ENCODE measurements at places on chromosomes 7 and 10.
A peak's percentile ranks its signal among the peaks of the same experiment; 100 is the strongest.

DNA sequence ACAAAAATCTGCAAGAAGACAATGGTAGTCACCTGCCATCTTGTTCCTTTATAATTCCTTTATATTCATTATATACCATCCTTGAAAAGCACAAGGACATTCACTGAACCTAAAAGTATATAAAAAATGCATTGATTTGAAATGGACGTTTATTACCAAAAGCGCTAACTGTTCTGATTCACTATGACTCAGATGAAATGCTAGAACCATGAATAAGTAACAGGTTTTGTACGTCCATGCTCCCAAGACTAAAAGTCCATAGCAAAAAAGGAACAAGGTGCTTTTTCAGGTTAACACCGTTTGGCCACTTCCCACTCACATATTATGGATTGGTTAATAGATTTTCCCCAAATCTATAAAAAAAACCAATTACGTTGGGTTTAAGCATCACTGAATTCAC lies 109.4 kb downstream of the PPP1R17 start:
- DNase-seq, result no peak

DNA sequence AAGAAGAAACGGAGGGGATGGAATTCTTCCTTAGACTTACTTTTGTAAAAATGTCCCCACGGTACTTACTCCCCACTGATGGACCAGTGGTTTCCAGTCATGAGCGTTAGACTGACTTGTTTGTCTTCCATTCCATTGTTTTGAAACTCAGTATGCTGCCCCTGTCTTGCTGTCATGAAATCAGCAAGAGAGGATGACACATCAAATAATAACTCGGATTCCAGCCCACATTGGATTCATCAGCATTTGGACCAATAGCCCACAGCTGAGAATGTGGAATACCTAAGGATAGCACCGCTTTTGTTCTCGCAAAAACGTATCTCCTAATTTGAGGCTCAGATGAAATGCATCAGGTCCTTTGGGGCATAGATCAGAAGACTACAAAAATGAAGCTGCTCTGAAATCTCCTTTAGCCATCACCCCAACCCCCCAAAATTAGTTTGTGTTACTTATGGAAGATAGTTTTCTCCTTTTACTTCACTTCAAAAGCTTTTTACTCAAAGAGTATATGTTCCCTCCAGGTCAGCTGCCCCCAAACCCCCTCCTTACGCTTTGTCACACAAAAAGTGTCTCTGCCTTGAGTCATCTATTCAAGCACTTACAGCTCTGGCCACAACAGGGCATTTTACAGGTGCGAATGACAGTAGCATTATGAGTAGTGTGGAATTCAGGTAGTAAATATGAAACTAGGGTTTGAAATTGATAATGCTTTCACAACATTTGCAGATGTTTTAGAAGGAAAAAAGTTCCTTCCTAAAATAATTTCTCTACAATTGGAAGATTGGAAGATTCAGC lies 158.7 kb upstream of the LANCL2 start:
- DNase-seq, result no peak

DNA sequence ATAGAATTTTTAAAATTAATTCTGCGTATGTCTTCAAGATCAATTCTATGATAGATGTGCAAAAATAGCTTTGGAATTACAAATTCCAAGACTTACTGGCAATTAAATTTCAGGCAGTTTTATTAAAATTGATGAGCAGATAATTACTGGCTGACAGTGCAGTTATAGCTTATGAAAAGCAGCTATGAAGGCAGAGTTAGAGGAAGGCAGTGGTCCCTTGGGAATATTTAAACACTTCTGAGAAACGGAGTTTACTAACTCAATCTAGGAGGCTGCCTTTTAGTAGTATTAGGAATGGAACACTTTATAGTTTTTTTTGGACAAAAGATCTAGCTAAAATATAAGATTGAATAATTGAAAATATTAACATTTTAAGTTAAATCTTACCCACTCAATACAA lies 70.8 kb downstream of the CFTR start:
- no peak for DNase-seq

- no peak for DNase-seq
Observed at GRCh38 chr7:162632-163297, 29.6 kb upstream of the FAM20C start.

DNA sequence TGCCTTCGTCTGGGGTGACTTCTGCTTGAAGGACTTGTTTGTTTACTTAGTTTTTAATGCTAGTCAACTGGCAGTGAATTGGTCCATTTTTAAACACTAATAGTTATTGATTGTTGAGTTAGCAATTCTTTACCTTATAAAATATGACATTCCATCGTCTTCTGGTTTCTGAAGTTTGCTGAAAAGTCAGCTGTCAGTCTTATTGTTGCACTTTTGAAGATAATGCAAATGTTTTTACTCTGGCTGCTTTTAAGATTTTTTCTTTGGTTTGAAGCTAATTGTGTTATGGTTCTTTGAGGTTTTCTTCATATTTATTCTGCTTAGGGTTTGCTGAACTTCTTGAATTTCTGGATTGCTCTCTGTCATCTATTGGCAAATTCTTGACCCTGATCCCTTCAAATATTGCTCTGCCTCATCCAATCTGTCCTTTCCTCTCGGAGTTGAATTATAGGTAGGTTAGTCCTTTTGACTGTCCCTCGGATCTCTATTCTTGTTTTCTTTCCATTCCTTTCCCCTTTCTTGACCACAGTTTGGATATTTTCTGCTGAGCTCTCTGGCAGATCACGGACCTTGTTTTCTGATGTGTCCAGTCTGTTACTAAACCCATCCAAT lies 24.2 kb downstream of the MGMT start:
- no peak for DNase-seq

GRCh38 chr7:14069961-14070360 lies 80.5 kb upstream of the ETV1 start:
- DNase-seq, result no peak

DNA sequence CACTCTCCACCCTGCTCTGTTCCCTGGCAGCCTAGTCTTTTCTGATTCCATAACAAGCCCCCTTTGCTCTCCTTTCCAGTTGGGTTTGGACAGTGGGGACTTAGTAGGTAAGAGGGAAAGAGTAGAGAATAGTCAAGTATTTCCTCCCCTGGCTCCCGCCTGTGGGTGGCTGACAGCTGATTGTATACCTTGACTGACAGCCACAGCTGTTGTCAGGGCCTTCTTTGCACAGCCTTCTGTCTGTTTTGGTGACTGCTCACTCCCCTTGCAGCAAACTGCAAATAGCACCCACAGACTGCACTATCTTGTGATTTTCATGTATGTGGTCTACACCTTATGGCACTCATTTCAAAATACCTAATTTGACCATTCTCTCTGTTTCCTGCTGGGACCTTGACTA lies 486.3 kb downstream of the ACTR3B start:
- no peak for DNase-seq

GRCh38 chr7:29282819-29283414 lies 88.3 kb downstream of the CHN2 start:
- no peak for DNase-seq

- DNase-seq, result peak; percentile 45
Observed at GRCh38 chr10:77041636-77042258, 595.9 kb downstream of the KCNMA1 start.

GRCh38 chr7:103660455-103661371 lies 214.7 kb upstream of the SLC26A5 start:
- DNase-seq, result no peak
